ENCODE measurements at places on chromosomes 7 and 10. TPM values are rescaled to one million over a fixed set of nuclear protein-coding genes. Genes with fewer than 3 reads are reported as not detected.

STRIP2 gene
- 0.05 TPM for polyA plus RNA-seq

HHEX gene
- polyA plus RNA-seq = 51.2 TPM

CCL24 gene
- not detected for polyA plus RNA-seq

PVRIG gene
- 0.38 TPM for polyA plus RNA-seq

STEAP1B gene
- not detected for polyA plus RNA-seq

LRGUK gene
- polyA plus RNA-seq = not detected

SLC29A4 gene
- 0.26 TPM for polyA plus RNA-seq

RSBN1L gene
- polyA plus RNA-seq = 2.2 TPM

TRIM73 gene
- polyA plus RNA-seq = 0.89 TPM

PRR15 gene
- not detected for polyA plus RNA-seq

AKR1C4 gene
- not detected for polyA plus RNA-seq

AGAP9 gene
- polyA plus RNA-seq = not detected

ELFN1 gene
- polyA plus RNA-seq = not detected

TCERG1L gene
- polyA plus RNA-seq = not detected

PHKG1 gene
- not detected for polyA plus RNA-seq

Data from CD14-positive monocyte (primary cell).